Activated naive CD4-positive, alpha-beta T cell treated with anti-CD3 and anti-CD28 coated beads, Interleukin-2, amount 50 U/mL, for 72 hours (primary cell): ENCODE measurements at places on chromosomes 7 and 10. TPM values are rescaled to one million over a fixed set of nuclear protein-coding genes. Genes with fewer than 3 reads are reported as not detected.

The DENND2A gene
- not detected for total RNA-seq

The PPP1R17 gene
- not detected for total RNA-seq

The UPK3B gene
- total RNA-seq = 1.6 TPM

- DNase-seq = no peak
Measured at GRCh38 chr10:52143338-52143737, 170.7 kb upstream of the DKK1 start.

DNA sequence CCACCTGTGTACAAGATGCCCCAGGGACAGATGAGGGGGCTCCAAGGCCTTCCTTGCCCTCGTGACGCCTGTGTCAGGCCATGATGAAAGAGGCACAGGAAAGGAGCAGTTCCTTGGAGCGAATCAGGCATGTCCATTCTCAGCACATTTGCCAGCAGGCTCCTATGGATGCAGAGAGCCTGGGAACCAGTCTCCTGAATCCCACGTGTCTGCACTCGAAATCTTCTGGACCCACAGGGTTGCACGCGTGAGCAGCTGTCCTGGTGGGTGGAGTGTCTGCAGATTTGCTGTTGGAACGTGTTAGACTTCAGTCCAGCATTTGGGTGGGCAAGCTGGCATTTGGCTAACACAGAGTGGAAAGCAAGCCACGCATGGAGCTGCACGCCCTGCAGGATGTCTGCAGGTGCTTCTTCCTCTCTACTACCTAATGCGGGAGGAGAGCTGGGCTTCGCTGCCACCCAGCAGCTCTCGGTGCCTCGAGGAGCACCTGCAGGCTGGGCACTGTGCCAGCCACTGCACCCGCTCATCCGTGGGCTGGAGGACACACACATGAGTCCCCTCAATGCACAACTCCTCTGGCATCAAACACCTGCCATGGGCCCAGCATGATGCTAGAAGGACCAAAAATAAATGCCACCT lies 140.7 kb downstream of the PAXIP1 start:
- no peak for DNase-seq

DNA sequence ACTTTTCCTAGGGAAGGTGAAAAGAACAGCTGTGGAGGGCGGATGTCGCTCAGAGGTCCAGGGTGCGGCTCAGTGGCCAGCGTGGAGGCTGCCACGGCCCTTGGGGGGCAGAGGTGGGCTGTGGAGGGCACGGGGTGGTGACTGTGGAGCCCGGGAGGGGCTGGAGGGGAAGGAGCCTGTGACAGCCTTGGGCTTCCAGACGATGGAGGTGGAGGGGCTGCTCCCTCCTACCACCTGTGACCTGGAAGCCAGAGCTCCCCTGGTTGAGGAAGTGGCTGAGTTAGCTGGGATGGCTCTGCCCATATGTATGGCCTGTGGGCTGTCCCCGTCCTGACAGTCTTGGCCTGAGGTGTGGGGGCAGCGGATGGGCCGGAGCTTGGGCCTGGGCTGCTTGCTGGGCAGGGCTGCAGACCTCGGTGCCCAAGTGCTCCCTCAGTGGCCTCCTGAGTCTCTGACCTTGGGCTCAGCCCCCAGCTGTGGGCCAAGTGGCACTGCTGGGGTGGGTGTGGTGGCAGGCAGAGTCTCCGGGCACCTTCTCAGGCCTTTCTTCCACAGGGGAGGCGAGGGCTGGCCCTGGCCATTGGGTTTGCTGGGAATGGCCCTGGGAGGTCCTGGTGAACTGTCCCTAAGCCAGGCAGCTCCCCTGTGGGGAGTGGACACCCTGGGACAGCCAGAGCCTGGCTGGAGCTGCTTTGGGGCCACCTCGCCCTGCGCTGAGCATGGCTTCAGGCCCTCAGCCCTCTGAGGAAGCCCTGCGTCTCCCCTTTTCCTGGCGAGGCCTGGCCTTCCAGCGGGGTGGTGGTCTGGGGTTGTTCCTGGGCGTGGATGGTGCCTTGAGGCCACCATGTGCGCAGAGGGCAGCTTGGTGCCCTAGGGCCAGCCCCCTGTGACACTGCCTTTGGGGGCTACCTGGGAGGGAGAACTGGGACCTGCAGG lies 3.9 kb downstream of the BRI3 start:
- DNase-seq = no peak

DNA sequence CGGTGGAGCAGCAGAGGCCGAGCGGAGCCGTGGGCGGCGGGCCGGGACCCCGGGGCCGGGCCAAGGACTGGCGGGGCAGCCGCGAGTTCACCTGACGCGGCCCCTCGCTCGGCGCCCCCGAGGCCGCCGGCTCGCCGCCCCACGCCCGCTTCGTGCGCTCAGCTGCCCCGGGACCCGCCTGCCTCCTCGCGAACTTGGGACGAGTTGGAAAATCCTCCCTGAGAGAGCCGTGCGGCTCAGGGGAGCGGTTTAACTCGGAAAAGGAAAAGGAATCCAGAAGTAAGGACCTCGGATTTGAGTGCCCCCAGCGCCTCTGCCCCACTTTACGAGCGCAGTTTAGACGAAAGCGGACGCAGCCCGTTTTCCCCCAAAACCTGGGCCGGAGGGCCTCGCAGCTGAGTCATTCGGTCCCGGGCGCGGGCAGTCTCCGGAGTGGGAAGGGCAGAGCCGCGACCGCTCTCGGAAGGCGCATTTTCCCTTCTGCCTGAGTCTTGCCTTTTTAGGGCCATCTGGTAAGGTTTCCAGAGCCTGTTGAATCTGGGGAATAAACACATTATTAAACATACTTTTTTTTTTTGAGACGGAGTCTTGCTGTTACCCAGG lies 744 bp downstream of the CREM start:
- DNase-seq = peak; percentile 77

DNA sequence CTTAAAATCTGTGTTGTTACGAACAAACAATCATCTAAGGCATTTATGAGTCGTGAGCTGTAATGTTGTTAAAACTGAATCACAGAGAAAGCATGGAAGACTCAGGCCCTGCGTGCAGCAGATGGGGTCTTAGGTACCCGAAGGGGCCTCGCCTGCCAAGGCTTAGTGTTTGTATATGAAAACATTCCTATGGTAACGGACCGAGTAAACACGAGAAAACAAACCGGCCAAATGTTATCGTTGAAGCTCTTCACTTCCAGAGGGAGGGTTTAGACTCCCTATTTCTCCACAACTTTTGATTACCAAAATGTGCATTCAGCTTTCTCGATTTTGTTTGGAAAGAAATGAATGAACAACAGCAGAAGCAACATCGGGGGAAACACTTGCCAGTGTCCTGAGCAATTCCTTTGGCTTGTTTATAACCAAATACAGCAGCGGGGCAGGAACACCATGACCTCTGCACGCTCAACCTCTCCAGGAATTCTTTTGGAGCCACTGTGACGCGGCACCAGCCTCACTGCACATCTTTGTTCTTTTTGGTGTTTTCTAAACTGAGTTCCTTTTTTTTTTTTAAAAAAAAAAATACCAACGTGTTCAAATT lies 121.6 kb upstream of the KLF6 start:
- DNase-seq = no peak

DNA sequence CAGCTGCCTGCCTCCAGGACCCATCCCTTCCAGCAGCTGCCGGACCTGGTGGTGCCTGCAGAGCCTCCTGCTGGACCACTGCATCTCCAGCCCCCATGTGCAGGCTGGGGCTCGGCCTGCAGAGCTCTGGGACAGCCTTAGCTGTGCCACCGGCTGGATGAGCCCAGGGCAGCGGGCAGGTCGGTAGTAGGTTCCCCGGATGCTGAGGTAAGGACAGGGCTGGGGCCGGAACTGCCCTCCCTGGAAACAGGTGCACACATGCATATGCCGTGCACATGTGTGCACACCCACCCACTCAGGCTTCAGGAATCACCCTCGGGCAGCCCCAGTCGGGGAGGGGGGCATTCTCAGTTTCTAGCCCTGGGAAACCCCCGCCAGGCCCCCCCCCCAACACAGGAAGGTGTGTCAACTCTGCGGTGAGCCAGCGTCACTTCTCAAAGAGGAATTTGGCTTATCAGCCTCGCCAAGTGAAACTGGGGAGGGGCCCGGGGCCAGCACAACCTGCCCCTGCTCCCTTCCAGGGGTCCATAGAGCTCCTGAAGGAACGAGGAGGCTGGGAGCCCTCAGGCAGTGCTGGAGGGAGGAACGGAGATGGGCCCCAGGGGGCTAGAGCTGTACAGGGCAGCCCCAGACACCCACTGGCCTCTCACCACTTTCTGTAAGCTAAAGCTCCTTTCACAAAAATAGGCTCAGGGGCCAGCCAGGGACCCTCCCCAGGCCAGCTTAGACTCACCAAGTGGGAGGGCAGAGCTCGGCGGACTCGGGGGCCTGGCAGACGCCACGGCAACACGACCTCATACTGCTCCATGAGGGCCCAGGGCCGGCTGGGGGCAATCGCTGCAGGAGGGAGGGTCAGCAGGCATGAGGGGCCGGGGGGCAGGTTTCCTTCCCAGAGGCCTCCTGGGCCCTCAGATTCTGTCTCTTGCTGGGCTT lies 1.7 kb downstream of the ADAM8 start:
- DNase-seq = peak; percentile 91

GRCh38 chr10:73823391-73823790 lies 12.0 kb upstream of the NDST2 start:
- DNase-seq = no peak

DNA sequence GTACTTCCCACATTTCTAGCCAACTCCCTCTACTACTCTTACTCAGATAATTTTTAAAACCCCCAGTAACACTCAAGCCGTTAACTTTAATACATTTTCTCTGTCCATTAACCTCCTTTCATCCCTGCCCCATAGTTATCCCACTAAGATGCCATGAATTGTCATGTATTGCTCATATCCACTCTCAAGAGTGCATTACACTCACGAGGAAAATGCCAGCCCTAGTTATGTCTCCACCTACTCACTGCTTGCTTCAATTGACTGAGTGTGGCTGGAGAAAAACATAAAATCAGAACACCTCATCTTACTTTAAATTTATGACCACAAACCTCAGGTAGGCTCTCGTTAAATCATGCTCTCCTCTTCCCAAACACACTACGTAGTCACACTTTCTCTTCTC lies 324.1 kb upstream of the NPSR1 start:
- DNase-seq = no peak

DNA sequence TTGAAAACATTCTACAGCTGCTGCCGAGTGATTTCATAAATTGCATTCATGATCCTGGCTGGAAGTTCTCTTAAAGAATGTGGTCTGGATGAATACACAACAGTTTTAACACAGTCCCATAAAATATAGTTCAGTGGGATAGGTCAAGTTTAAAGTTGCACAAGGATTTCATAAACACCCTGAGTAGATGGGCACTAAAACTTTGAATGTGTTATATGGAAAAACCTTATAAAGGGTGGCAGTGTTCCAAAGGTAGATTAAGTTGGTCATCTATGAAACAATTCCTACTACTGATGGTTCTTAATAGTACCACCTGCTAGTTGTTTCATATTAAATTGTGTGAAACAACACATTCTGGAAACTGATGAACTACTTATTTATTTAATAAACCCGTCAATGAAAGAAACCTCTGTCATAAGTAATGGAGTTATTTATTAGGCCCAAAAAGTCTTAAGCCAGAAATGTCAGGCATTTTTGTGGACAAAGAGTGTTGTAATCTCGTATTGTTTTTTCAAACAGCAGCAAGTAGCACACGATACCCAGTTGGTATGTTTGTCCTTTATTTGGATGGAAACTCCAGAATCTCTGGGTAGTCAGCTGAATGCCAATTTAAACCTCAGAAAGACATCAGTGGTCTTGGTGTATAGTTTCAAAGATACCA lies 14.3 kb upstream of the RPA3 start:
- DNase-seq = no peak

DNA sequence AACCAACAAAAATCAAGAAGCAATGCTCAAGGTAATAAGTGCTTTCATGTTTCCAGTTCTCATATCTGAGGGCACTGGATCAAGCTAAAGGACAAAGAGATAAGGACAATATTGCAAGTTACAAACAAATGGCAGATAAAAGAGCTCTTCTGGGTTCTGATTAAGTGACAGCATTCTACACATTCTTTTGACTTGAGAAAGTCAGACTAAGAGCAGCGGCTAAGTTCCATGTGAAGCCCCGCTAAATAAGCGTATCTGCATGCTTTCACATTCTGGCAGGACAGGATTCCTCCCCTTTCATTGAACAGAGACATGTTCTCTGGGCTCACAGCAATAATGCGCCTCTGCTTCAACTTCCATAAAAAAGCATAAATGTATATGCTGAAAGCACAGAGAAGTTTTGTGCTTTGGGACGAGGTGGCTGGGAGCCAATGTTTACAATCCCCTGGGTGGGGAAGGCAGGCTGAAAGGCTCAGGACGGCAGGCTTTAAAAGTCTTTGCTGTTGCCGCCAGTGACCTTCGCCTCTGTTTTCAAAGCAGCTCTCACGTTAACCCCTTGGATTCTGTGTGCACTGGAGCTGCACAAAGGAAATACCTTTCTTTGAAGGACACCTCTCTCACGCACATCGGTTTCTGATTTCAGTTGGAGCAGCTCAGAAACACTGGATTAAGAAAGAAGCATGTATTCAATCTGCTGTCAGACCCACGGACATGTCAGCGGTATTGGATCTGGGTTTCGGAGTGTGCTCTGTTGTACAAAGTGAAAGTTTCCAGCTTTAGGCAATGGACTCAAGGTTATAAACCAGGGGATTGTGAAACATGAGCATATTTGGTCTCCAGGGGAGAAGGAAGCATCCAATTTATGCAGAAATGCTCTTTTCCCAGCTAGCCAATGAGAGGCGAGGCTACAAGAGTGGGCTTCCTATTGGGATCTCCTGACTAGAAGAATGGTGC lies 105.4 kb upstream of the FAM133B start:
- DNase-seq = no peak

- DNase-seq = no peak
Measured at GRCh38 chr7:65387891-65388290, 14.2 kb downstream of the ZNF92 start.

DNA sequence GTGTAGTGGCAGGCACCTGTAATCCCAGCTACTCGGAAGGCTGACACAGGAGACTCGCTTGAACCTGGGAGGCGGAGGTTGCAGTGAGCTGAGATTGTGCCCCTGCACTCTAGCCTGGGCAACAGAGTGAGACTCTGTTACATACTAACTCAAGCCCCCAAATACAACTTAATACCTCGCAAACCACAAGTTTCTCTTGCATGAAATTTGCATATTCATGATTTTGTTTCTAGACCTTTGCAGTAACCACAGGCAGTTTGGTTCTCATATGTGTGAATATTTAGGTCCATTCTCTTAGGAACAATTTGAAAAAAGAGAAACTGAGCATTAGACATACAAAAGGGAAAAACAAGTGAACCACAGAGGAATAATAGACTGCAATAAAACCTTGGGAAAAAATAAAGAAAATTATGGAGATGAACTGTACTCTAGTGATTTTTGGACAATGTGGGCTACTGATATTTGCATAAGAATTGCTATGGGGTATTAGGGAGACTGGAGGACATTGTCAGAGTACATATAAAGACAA lies 77.0 kb downstream of the ZNF277 start:
- no peak for DNase-seq

GRCh38 chr10:74078037-74078436 lies 72.6 kb downstream of the AP3M1 start:
- no peak for DNase-seq

GRCh38 chr10:61284222-61284890 lies 168.8 kb downstream of the TMEM26 start:
- no peak for DNase-seq
